ENCODE measurements at places on chromosomes 2 and 18. TPM values are rescaled to one million over a fixed set of nuclear protein-coding genes. Genes with fewer than 3 reads are reported as not detected.

DSG3 gene
- 0.10 TPM for total RNA-seq

RAB27B gene
- total RNA-seq, result 0.40 TPM

HJURP gene
- total RNA-seq, result 0.45 TPM

CAPG gene
- total RNA-seq, result 257 TPM

LPIN2 gene
- total RNA-seq, result 39.4 TPM

GRCh38 chr2:3447789-3448317 is 68.4 kb downstream of the TRAPPC12 start:
- DNase-seq, result no peak

DNA sequence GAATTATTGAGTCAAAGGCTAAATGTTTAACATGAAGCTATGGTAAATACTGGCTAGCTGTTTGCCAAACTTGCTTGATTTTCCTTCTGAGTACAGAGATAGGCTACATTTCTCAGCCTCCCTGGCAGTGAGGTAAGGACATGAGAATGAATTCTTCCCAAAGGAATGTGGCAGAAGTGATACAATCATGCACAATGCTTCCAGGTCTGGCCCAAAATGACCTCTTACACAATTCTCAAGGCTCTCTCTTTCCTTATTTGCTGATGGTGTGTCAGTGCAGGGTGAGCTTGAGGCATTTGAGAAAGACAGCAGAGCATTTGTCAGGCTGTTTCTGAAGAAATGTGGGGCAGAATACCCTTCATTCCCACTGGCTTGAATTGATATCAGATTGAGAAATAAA is 95.6 kb upstream of the NABP1 start:
- no peak for DNase-seq

DNA sequence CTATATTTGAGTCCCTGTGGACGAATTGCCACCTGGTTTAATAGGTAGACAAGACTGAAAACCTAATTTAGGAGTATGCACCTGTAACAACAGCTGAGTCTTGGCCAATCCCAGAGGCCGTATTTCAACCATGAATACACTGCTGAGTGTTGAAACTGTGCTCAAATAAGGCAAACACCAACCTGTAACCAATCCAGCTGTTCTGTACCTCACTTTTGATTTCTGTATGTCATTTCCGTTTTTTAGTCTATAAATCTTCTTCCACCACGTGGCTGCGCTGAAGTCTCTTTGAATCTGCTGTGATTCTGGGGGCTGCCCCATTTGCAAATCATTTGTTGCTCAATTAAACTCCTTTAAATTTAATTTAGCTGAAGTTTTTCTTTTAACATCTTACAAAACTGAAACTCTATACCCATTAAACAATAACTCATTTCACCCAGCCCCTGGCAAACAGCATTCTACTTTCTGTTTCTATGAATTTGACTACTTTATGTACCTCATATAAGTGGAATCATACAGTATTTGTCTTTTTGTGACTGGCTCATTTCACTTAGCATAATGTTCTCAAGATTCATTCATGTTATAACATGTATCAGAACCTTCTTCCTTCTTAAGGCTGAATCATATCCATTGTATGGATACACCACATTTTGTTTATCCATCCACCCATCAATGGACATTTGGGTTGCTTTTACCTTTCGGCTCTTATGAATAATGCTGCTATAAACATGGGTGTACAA is 7.5 kb upstream of the YPEL5 start:
- DNase-seq, result no peak

- DNase-seq, result no peak
Observed at GRCh38 chr2:191786694-191787093, 60.2 kb downstream of the CAVIN2 start.

GRCh38 chr2:31413862-31414550 is 536 bp downstream of the XDH start:
- no peak for DNase-seq

DNA sequence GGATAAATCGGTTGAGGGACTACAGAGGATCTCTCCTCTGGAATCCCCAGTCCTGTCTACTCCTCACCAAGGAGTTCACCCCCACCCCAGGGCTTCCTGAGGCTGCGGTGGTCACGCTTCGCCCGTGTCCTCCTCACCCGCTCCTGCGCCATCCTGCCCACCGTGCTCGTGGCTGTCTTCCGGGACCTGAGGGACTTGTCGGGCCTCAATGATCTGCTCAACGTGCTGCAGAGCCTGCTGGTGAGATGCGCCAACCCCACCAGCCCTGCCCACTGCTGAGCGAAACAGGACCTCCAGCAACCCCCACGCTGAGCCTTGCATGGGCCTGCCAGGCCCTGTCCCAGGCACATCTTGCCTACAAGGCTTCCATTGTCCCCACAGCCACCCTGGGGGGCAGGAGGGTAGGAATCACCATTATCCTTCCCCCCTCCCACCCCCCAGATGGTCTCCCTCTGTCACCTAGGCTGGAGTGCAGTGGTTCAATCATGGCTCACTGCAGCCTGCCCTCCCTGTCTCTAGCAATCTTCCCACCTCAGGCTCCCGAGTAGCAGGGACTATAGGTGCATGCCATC is 6.7 kb upstream of the CTDSP1 start:
- no peak for DNase-seq

DNA sequence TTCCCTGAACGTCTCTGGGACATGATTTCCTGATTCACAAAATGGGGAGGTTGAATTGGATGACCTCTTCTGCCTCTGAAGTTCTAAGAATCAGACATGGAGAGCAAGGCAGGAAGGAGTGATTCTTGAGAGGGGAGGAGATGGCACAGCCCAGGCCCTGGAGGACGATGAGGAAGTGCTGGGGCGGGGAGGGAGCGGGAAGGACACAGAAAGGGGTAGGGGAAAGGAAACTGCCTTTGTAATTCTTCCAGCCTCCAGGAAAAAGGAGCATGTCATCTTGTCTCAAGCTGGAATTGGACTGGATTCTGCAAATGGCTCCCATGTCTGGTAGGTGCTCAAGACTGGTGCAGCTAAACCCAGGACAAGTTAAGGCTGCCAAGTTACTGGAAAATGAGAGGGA is 97.0 kb upstream of the NCK2 start:
- no peak for DNase-seq

All from thyroid gland (tissue), 4 donors.